ENCODE measurements at places on chromosomes 3 and 15.

GRCh38 chr3:132255041-132255745 lies 62.0 kb upstream of the ACP3 start:
- peak; percentile 87 for DNase-seq

DNA sequence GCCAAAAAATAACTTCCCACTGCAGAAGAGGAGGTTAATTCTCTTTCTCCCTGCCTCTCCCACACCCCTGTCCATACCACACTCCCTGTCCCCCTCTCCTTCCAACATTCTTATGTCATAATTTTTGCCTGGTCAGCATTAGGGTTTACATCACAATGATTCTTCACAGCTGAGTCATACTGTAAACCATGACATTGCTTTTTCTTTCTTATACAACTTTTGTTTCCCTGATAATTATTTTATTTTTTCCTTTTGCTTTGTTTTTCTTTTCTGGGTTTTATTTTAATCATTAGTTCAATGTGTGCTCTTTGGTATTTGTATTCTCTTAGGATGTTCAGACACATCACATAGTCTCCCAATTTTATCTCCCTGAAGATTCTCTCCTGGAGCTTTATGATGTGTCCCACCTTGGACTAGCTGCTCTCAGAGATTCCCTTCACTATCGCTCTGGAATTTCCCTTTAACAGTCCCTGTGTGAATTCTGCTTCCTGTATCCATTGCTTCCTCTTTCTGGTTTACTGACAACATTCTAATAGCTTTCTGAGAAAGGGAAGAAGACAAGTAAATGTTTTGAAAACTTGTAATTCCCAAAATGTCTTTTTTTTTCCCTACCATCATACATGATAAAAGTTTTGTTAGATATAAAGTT lies 70.7 kb downstream of the SOX2 start:
- no peak for DNase-seq

GRCh38 chr3:2536575-2536974 lies 437.9 kb downstream of the CNTN4 start:
- no peak for DNase-seq

GRCh38 chr3:143265501-143266070 lies 146.0 kb downstream of the CHST2 start:
- DNase-seq, result no peak

DNA sequence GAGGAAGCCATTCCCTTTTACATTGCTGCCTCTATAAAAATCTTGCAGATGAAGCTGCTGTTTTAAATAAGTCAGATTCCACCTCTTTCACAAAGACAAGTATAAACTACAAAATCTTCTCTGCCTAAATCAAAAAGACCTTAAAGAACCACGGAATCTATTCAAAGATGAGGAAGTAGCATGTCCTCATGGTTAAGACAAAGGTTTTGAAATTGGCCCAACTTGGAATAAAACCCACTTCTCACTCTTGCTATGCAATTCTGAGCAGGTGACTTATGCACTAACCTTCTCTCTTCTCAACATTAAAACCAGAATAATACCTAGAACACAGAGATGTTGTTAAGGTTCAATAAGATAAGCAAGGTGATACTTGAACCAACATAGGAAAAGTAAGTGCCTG lies 97.6 kb downstream of the FOXP1 start:
- DNase-seq, result no peak

DNA sequence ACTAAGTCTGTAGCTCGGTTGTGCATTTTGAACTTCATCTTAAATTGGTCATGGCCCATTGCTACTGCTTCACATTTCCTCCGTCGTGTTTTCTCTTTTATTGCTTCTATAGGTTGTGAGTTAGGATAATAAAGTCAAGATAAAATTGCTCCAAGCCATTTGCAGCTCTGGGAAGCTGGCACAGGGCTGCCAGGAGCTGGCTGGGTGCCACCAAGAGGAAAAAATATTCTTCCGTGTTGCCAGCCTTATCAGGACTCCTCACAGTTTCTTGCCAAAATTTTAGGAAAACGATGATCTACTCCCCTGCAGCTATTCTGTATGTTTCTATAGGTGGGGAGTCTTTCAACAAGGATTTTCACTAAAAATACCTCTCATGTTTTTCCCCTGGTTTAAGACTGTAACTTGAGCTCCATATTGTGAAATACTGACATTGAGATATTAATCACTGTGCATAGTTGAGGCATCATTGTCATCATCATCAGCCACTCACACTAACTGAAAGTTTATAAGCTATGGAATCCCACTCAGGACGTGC lies 55.4 kb upstream of the PIAS1 start:
- DNase-seq, result peak; percentile 65

DNA sequence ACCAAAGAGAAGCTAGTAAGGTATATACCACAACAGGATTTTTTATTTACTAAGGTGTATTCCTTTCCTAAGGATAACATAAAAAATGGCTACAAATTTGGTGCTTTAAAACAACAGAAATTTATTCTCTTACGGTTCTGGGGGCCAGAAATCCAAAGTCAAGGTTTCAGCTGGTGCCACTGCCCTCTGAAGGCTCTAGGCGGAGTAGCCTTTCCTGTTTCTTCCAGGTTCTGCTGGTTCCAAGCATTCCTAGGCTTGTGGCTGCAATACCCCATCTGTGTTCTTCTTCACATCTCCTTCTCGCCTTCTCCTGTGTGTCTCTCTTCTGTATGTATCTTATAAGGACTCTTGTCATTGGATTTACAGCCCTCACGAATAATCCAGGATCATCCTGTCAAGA lies 549.9 kb downstream of the GRM7 start:
- DNase-seq, result no peak

DNA sequence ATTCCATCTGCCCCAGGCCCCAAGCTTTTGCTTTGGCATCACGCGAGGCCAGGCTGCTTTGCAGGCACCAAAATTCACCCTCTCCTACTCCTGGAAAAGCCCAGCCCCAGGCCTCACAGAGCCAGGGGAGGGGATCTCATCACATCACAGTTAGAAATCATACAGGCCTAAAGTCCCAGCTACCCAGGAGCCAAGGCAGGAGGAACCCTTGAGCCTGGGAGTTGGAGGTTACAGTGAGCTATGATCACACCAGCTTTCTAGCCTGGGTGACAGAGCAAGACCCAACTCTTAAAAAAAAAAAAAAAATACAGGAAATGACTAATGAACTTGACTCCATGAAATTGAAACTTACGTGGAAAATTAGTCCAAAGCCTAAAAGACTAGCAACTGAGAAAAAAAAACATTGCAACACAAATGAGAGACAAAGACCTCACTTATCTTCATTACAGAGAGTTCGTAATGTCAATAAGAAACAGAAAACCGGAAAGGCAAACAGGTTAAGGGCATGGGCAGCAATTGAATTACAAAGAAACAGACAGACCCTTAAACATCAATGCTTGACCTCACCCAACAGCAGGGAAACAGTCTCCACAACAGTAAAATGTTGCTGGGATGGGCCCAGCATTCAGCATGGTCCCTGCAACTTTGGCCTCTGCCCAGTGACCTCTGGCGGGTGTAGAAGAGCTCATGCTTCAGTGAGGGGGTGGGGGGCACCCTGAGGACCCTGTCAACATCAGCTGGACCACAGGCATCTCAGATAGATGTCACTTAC lies 151.5 kb downstream of the LRRK1 start:
- peak; percentile 14 for DNase-seq

- peak; percentile 70 for DNase-seq
Observed at GRCh38 chr3:5426094-5426883, 238.8 kb downstream of the EDEM1 start.

DNA sequence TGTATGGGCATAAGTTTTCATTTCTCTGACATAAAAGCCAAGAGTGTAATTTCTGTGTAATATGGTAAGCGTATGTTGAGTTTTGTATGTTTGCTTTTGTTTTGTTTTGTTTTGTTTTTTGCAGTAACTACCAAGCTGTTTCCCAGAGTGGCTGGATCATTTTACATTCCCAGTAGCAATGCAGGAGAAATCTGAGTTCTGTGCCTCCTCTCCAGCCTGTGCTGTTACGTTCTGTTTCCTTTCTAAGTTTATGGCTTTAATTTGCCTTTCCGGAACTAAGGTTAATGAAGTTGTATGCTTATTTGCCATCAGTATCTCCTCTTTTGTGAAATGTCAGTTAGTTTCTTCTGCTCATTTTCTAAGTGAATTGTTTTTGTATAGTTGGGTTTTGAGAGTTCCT lies 307.8 kb downstream of the GABRG3 start:
- DNase-seq, result no peak

- DNase-seq, result no peak
Observed at GRCh38 chr15:70775160-70775559, 11.8 kb upstream of the UACA start.

DNA sequence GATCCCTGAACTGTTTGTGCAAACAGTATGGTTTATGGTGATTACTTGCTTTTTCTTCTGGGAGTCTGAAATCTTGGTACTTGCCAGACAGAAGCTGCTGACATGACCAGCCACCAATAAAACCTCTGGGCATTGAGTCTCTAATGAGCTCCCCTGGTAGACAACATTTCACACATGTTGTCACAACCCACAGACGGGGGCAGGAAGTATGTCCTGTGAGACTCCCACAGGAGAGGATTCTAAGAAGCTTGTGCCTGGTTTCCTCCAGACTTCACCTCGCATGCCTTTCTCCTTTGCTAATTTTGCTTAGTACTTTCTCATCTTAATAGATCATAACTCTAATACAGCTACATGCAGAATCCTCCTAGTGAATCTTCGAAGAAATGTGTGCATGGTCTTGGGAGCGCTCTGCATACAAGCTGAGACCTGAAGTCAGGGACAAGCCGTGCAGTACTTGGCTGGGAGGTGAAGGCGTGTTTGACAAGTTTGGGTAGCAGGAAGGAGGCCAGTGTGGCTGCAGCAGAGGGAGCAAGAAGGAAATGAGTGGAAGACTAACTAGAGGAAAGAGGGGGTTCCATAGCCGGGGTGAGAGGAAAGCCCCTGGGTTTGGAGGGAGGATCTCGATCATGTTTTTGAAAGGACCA lies 49.0 kb downstream of the B3GNT5 start:
- no peak for DNase-seq

- no peak for DNase-seq
Observed at GRCh38 chr3:49177073-49177472, 5.7 kb downstream of the KLHDC8B start.

- DNase-seq, result peak; percentile 80
Observed at GRCh38 chr3:147699175-147699838, 290.1 kb downstream of the ZIC1 start.

All from PC-9 (cell line).